ENCODE measurements at places on chromosomes 7 and 10. TPM values are rescaled to one million over a fixed set of nuclear protein-coding genes. Genes with fewer than 3 reads are reported as not detected.

- H3K27ac ChIP-seq = no peak overlapping the region
- no peaks in the 10 kb centered on the region for H3K36me3 ChIP-seq
- no peak overlapping the region for H3K4me3 ChIP-seq
These were observed 810.7 kb upstream of the AUTS2 start for GRCh38 chr7:68787566-68787965.

DNA sequence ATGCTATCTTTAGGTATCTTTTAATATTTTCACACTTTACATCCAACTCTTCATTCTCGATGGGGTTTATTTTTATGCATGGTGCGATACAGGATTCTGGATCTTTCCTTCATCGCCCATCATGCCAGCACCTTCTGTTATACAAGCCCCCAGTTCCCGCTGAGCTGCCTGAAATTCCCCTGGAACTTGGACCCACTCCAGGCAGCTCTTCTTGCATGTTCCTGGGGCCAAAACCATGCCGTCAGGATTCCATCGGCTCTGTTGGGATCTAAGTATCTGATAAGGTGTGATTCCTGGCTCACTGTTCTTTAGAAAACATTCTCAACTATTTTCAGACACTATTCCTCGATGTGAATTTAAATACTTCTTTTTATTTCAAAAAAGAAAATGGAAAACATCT lies 40.5 kb upstream of the PPP2R2D start:
- H3K27me3 ChIP-seq = no peaks in the 10 kb centered on the region
- H3K4me1 ChIP-seq = no peaks in the 10 kb centered on the region
- no peak overlapping the region for H3K27ac ChIP-seq
- H3K36me3 ChIP-seq = no peaks in the 10 kb centered on the region
- no peak for DNase-seq
- H3K4me3 ChIP-seq = no peak overlapping the region

DNA sequence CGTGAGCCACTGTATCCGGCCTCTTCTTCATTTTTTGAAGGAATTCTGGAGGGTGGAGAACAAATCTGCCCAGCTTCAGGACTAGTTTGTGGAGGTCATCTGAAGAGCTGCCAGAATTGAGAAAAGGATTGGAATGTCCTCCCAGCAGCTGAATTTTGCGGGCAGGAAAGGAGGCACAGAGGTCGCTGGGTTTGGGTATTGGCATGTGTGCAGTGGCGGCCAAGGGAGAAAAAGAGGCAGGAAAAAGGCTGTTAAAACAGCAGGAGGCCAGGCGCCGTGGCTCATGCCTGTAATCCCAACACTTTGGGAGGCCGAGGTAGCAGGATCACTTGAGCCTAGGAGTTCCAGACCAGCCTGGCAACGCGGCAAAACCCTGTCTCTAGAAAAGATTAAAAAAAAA lies 80.4 kb downstream of the HIP1 start:
- no peaks in the 10 kb centered on the region for H3K27me3 ChIP-seq
- no peak overlapping the region for H3K4me3 ChIP-seq
- H3K4me1 ChIP-seq = peaks cover 1% of the 10 kb centered on the region
- no peak overlapping the region for H3K27ac ChIP-seq
- no peak for DNase-seq

GRCh38 chr7:120089968-120090367 lies 183.0 kb upstream of the KCND2 start:
- no peaks in the 10 kb centered on the region for H3K36me3 ChIP-seq
- no peaks in the 10 kb centered on the region for H3K27me3 ChIP-seq
- H3K4me3 ChIP-seq = no peak overlapping the region
- no peak overlapping the region for H3K27ac ChIP-seq

AGAP4 gene
- total RNA-seq = 33.2 TPM

HGF gene
- not detected for total RNA-seq

TRIM74 gene
- 0.69 TPM for total RNA-seq

PON3 gene
- total RNA-seq = 0.14 TPM

ATP6V0A4 gene
- not detected for total RNA-seq

Measured in activated T-helper 2 cell treated with anti-CD3 and anti-CD28 coated beads, Interferon-gamma antibody, Interleukin-2, Interleukin-4, amounts not matched to agents 10 μg/mL and 5 μg/mL and 100 μg/mL, durations not matched to agents 14 hours and 24 hours and 36 hours (primary cell).